ENCODE measurements at places on chromosomes 7 and 10. TPM values are rescaled to one million over a fixed set of nuclear protein-coding genes. Genes with fewer than 3 reads are reported as not detected.

PDCD4 gene
- total RNA-seq = 21.0 TPM

DNA sequence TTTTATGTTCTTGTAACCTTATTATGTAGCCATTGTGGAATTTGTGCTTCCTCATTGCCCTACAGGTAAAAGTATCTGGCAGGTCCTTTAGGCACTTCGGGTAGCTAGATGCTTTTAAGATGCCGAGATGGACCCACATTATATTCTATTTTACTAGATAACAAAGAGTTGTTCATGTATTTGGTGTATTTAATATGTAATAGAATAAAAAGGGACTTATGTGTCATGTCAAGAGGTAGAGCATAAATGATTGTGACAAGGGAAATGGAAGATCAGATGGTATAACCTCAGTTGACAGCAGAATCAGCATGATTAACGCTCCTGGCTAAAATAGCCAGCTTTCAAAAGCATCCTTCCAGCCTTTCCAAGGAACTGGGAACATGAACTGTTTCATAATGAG is 50.6 kb downstream of the NPY start:
- no peak for DNase-seq

- DNase-seq = no peak
Measured at GRCh38 chr10:13608246-13608853, 21.6 kb downstream of the PRPF18 start.

- no peak for DNase-seq
Measured at GRCh38 chr7:69177941-69178494, 420.3 kb upstream of the AUTS2 start.
